ENCODE measurements at places on chromosomes 7 and 10.

DNA sequence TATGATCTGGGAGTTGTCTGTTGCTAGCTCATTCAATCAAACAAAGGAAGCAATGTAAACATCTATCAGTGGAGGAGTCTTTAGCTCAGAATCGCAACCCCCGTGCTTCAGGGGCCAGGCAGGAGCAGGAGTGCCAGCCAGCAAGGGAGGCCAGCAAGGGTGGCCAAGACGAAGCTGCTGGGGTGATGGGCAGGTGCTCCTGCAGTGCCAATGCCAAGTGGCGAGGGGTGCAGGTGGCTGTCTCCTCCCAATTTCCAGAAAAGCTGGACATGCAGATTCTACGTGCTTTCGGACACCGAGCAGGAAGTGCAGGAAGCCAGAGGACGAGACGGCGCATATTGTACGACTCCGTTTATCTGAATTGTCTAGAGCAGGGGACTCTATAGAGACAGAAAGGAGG lies 48.1 kb upstream of the EBF3 start:
- no peak for DNase-seq

DNA sequence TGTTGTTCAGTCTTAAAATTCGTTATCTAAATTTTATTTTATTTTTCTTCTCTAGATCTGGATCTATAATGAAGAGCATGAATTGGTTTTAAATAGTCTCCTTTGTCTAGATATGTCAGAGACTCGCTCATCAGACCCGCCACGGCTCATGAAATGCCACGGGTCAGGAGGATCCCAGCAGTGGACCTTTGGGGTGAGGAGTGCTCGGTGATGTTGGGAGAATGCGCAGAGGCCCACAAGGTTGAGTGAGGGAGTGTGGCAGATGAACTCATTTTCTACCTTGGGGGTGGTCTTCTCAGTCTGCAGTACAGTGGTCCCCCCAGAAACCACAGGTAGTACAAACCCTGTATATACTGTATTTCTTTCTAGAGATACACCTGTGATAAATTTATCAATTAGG lies 95.3 kb downstream of the GALNT11 start:
- no peak for DNase-seq

- DNase-seq: no peak
Measured at GRCh38 chr7:45938626-45939302, 17.7 kb upstream of the IGFBP3 start.

DNA sequence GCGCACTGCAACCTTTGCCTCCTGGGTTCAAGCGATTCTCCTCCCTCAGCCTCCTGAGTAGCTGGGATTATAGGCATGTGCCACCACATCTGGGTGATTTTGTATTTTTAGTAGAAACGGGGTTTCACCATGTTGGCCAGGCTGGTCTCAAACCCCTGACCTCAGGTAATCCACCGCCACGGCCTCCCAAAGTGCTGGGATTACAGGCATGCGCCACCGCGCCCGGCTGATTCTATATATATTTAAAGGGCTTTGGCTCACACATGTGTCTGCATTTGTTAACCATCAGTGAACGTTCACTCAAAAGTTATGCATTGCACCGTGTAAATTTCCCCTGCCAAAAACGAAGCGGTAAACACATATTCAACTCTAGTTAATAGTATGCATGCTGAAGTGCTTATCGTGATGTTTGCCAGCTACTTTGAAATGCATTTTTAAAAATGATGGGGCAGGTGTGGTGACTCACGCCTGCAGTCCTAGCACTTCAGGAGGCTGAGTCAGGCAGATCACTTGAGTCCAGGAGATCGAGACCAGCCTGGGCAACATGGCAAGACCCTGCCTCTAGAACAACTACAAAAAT lies 17.7 kb upstream of the WIPI2 start:
- DNase-seq: no peak

DNA sequence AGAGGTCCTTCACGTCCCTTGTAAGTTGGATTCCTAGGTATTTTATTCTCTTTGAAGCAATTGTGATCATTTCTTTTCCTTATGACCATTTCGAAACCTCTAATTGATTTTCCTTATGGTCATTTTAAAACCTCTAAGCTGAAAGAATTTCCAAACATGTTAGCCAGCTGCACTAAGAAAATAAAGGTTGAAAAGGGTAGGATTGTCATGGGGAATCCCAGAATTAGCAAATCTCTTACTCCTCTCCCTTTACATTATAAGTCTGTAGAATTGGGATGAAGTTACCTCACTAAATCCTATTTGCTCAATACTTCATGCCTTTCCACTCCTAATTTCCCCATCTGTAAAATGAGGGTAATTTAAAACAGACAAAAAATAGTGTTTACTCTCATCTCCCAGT lies 79.5 kb downstream of the FAM185A start:
- DNase-seq: no peak

DNA sequence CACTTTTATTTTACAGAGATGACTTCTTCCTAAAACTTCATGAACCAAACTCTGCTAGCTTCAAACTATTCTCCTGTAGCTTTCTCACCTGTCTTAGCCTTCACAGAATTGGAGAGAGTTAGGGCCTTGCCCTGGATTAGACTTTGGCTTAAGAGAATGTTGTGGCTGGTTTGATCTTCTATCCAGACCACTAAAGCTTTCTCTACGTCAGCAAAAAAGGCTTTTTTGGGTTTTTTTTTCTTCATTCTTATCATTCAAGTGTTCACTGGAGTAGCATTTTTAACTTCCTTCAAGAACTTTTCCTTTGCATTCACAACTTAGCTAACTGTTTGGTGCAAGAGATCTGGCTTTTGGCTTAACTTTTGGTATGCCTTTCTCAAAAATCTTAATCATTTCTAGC lies 19.3 kb upstream of the CCDC172 start:
- no peak for DNase-seq

DNA sequence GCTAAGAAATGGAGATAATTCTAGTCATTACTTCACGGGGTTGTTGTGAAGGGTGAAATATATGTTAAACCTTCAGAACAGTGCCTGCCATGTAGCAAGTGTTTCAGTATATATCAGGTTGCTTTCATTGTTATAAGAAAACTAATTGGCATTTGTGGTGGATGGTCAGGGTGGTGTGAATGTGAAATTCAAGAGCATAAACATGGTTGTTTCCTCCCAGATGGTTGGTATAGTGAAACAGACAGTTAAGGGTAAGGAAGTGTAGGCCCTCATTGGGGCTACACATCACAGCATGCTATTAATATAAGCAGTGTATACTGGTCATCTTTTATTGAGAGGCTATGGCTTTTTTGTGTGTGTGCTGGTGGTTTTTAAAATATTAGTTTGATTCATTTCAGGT lies 171.6 kb downstream of the AUTS2 start:
- DNase-seq: no peak

DNA sequence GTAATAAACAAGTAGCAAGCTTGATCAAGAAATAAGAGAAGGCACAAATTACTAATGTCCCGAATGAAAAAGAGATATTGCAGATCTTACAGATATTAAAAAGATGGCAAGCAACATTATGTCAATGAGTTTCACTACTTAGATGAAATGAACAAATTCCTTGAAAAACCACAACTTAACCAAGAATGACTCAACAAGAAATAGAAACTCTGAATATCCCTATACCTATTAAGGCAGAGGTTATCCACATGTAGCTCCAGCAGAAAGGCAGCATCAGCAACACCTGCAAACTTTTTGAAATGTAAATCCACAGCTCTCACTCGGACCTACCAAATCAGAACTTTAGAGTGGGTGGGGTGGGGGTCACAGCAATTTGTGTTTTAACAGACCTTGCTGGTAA lies 33.6 kb downstream of the PDE1C start:
- DNase-seq: no peak

DNA sequence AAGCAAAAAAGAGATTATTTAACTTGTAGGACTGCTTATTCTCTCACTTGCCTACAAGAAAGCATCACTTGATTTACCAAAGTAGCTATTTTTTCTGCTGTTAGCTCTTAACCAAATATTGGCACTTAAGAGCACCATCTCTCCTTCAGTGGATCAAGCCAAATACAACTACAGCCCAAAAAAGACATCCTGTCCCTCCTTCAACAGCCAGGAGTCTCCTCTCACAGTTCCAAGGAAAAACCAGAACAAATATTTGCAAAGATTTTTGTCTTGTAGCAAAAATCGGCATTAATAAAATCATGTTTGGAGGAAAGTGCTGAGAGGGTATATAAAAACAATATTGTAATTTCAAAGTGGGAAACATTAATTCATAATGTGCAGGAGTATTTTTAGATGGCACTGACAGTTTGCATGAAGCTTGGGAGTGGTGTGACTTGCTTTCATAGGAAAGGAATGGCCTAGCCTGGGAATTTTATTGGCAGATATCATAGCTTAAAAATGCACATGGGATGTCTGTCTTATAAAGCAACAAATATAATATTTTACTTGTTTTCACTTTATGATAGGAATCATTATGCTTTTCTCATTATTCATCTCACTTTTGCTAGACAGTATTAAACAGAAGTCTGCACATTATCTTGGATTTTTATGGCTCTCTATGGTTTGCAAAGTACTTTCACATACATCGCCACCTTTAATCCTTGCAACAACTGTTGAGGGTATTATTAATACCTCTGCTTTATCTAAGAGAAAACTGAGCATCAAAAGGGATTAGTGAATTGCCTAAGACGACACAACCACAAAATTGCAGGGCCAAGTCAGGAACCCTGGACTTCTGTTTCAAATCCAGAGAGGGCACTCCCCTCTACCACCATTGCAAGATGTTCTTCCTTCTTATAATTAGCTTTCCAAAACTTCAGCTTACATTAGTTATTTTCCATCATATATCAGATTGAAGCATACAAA lies 103.5 kb downstream of the AGMO start:
- no peak for DNase-seq

DNA sequence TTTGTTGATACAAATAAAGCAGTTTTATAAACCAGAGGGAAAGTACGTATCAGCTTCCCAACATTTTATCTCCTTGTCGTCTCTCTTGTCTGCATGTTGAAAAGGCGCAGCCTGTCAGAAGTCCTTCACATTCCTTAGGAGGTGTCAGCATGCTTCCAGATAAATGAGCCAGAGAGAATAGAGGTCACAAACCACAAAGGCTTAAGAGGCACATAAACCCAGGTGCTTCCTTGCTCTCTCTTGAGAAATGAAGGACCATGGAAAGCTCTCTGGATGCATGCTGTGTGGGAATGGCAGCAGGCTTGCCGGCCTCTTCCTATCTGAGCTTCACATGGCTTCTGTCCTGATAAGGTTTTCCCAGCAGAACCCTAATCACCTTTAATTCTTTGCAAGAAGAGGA lies 448.5 kb downstream of the XPNPEP1 start:
- DNase-seq: no peak

GRCh38 chr7:50954245-50954644 lies 171.5 kb upstream of the GRB10 start:
- DNase-seq: no peak

DNA sequence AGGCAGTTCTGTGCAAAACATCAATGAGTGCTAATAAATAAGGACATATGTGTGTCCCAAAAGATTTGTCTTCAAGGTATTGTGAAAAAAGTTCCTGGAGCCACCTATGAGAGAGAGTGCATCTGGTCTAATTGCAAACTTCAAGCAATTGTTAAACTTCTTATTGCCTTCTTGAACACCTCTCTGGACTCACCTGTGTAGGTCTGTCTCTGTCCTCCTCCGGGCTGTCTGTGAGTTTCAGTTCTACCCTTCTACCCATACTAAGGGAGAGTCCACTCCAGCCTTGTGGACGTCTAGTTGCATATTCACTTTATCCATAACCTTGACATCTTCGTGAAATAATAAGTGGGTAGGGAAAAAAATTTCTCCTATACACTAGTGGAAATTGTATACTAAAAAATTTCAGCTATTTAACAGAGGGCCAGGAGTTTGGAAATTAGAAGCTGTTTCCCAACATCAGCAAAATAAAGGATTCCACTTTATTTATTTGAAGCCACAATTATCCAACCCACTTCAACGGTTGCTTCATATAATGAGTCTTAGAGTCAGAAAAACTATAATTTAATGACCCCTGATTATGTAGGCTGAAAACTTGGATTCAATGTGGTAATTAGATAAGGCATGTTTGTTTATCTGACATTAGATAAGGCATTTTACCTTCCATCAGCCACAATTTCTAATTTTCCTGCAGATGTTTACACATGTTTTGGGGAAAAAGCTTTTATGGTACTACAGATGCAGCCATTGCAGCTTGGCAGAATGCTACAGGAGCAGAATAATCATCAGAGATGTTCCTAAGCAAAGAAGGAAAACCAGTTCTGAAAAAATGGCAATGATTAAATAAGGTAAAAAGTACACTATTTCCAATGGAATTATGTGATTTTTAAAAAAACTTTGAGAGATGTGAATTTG lies 150.8 kb upstream of the FAM3C start:
- no peak for DNase-seq

DNA sequence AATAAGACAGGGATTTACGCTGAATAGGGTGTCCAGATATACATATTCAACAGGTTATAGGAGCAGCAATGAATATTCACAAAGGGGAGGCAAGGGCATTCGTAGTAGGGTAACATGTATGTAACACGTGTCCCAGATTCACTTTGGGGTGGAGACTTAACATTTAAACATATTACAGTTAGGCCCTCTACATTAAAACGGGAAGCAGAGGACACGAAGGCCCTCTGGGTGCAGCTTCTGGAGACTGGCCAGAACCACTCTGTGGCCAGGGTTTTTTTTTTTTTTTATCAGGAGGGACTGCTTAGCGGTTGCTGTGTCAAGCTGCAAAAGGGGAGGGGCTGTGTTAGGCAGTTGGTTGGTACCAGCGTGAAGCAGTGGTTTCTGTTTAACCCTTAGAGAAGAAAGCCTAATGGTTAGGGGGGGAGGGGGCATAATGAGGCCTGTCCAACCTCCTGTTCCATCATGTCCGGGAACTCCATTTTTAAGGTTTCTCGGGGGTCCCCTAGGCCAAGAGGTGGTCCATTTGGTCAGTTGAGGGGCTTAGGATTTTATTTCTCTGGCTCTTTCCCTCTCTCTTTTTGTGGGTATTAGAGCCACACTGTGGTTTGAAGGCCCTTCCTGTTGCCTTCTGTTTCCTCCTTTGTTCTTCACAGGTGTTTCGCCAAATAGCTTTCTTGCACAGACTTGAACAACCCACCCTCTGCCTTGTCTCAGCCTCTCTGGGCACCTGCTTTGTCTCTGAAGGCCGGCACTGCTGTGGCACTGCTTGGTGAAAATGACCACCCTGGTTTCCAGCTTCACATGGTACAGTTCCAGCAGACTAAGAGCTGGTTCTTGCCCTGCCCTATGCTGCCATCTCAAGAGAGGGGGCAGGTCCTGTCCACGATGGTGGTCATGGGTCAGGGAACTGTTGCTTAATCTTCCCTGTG lies 26.4 kb downstream of the PRF1 start:
- peak; percentile 54 for DNase-seq

GRCh38 chr7:23693224-23693623 lies 13.2 kb downstream of the FAM221A start:
- DNase-seq: no peak

GRCh38 chr10:102326031-102326430 lies 69.5 kb upstream of the NFKB2 start:
- DNase-seq: no peak

Data from CD4-positive, alpha-beta T cell treated with Interferon gamma for 1 hour (primary cell).